Activated T-helper 1 cell treated with anti-CD3 and anti-CD28 coated beads, Interleukin-2, amount 50 U/mL, for 16 hours (primary cell): ENCODE measurements at places on chromosomes 2 and 18.

- no peak for DNase-seq
These were observed 11.3 kb upstream of the AGXT start for GRCh38 chr2:240857039-240858008.

- DNase-seq: no peak
These were observed 57.8 kb downstream of the AFTPH start for GRCh38 chr2:64581777-64582539.

DNA sequence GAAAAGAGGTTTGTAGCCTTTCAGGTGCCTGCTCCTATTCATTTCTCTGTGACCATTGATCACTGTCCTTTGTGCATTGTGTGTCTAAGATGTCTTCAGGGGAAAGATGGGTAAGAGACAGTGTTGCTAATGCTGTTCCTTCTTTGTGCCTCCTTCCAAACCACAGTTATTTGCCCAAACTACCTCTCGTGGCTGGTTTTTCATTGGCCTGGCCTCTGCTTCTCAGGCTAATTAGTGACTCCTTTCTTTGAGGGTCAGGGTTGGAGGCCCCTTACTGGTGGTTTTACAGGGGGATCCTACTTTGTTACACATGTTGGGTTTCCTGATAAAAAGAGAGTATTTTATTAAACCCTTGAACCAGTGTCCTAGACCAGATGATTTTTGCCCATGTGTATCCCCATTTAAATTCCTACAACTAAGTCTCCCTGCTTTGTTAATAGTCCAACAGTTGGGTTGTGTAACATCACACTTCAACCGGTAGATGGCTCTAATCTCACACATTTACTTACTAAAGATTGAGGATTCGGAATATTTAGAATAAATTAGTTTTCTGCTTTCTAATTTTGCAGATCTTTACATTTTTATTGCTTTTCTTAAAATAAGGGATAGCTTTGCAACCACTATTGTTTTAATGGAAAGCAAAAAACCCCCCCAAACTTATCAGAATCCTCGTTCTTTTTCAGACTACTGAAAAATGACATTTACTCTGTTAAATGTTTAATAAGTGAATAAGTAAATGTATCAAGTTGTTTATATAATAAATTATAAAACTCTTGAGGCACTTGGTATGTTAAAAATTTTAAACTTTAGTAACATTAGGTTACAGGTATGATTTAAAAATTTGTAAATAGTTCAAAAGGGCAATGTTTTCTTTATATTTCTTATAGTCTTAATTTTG lies 2.4 kb downstream of the MARS2 start:
- no peak for DNase-seq

DNA sequence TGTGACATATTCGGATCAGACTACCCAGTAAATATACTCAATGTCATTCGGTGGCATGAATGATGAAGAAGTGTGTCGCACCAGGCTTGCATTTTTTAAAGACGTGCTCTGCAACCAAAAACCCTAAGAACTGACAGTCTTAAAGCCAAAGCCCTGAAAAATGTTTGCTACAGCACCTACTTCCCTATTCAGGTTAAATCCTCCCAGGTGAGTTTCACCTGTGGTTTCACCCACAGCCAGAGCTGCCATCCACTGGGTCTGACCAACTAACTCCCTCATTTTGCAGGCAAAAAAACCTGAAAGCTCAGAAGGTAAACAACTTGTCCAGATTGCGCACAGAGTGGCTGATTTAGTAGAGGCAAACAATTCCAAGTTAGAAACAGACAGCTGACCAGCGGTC lies 222.3 kb upstream of the MGAT5 start:
- DNase-seq: no peak

DNA sequence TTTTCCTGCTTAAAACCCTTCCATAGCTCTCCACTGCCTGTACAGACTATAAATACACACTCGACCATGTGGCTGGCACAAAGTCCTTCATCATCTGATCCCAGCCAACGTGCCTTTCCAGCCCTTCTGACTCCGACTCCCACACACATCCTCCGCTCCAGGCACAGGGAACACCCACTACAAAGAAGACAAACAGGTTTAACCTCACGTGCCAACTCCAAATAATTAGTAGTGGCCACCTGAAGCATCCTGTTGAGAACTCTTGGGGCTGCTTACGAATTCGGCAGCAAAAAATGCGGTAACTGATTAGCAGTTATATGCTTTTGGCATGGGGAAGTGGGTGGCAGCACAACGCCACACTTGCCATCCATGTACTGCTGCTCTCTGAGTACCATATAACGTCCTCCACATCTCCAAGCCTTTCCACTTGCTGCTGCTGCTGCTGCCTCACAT lies 12.1 kb downstream of the SPIRE1 start:
- no peak for DNase-seq

GRCh38 chr2:7057865-7058400 lies 140.7 kb downstream of the RNF144A start:
- no peak for DNase-seq
